Kidney (tissue), 22 donors: ENCODE measurements at places on chromosomes 2 and 18.

GRCh38 chr2:146777181-146777580, 1067.6 kb upstream of the ACVR2A start:
- no peak for DNase-seq

DNA sequence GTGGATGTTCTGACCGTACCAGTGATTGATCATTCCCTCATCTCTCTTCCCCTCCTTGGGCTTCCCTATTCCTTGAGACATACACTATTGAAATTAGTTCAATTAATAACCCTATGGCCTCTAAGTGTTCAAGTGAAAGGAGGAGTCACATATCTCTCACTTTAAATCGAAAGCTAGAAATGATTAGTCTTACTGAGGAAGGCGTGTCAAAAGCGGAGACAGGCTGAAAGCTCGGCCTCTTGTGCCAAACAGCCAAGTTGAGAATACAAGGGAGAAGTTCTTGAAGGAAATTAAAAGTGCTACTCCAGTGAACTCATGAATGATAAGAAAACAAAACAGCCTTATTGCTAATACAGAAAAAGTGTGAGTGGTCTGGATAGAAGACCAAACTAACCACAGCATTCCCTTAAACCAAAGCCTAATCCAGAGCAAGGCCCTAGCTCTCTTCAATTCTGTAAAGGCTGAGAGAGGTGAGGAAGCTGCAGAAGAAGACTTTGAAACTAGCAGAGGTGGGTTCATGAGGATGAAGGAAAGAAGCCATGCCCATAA, 144.4 kb upstream of the LYPD6 start:
- no peak for DNase-seq

DNA sequence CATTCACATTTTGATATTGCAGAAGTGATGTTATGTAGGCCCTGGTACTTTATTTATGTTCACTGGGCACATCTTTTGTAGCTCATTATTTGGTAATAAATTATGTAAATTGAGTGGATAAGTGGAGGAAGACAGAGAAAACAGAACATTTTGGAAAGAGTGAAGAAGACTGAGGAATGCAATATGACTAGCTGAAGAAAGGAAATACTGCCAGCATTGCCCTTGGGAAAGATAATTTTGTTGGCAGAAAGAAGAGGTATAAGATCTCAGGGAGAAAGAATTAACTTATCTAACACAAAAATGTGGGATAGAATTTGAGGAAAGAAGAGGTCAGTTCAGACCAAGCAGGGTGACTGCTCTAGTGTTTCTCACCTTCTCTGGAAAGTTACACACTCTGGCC, 118.8 kb downstream of the TTC27 start:
- no peak for DNase-seq

DNA sequence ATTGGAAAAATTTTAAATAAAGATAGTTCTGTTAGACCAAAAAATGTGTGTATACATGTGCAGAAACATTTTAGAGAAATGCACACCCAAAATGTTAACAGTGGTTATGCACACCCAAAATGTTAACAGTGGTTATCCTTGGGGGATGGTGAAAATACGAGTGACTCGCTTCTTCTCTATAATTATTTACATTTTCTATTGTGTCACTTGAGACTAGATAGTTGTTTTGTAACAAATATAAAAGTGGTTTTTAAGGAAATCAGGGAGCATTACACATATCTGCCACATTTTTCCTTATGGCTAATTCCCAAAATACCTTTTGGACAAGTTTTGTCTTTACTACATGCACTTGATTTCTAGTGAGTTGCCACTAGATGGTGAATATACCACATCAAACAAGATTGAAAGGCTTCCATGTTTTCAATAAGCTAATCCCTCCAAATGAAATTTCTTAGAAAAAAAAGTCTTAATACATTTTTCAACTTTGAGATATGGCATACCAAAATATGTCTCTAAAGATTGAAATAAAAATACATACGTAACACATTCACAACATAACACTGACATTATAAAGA, 9.0 kb upstream of the HIBCH start:
- no peak for DNase-seq

DNA sequence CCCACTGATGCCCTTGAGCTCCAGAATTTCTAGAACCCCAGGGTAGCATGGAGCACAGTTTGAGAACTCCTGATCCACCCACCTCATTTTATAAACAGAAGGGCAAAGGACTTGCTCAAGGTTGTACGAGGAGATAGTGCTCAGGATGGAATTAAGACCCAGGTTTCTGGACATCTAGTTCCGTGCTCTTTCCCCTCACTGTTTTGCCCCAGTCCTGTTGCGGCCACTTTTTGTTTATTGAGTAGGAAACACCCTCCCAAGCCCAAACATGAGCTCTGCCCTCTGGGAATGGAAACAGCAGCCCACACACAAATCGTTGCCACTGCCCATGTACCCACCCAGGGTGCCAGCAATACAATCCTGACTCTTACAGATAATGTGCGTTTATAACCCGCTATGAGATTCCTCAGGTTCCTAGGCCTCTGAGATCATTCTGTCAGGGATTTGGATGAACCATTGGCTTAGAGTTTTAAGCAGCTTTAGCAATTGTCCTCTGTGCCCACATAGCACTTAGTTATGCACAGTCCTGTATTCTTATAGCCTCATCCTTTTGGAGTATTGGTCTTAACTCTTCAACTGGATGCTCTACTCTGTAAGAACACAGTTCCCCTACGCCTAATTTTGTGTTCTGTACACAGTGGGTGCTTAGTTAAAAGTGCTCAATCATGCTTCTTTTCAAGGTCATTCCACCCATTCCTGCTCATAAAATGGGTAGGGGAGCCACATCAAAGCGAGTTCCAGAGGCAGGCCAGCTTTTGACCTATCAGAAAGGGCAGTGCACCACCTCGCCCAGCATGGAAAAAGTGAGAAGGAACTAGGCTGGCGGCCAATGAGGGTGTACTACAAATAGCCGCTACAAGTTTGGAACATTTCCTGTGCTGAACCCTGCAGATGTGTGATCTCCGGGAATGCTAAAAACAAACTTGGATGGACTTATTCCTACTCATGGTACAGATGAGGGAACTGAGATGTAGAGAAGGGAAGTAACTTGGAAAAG, 60.3 kb upstream of the IGFBP2 start:
- DNase-seq, result no peak

- no peak for DNase-seq
Observed at GRCh38 chr2:157174321-157174720, 83.2 kb upstream of the GALNT5 start.

DNA sequence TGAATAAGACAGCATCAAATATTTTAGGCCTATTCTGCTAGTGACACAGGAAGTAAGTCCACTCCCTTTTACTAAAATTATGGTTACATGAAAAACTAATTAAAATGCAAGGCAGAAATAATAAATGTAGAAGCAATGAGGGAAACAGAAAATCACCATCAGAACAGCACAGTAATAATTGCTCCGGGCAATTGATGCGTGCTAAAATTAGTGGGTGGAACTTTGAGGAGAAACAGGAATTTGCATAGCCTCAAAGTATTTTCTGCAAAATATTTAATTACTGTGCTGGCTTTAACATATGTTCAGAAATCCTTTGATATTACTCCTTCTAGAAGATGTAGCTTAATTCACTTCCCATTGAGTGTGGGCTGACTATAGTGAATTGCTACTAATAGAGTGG, 654.3 kb upstream of the RAB6C start:
- DNase-seq, result no peak

- no peak for DNase-seq
Observed at GRCh38 chr2:75023666-75024455, 65.4 kb downstream of the POLE4 start.

- no peak for DNase-seq
Observed at GRCh38 chr18:74734013-74734444, 136.4 kb downstream of the ZNF407 start.

DNA sequence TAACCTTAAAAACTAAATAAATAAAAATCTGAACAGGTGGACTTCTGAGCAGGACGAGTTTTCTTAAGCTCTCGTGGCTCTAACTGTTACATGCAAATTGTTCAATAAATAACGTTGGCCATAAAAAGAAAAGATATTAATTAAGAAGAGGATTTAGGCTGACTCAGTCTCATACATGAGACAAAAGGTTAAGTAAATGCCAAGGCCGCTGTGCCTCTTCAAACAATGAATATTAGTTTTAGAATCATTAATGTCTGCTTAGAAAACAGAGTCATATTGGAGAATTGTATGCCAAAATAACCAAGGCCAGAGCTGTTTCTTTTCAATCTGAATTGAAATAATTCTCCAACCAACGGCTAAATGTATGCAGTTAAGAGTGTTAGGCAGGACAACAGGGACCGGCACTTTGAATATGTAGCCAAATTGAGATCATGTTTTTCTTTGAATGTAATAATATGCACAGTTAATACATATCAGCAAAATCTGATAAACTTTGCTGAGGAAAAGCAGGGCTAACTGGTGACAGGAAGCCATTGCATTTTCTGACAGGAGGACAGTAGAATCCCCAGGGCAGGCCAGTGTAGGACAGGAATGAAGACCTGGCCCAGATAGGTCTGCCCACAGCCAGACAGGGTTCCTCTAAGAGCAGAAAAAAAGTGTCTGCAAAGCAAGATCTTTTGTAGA, 1041.4 kb upstream of the FANCL start:
- DNase-seq, result no peak

DNA sequence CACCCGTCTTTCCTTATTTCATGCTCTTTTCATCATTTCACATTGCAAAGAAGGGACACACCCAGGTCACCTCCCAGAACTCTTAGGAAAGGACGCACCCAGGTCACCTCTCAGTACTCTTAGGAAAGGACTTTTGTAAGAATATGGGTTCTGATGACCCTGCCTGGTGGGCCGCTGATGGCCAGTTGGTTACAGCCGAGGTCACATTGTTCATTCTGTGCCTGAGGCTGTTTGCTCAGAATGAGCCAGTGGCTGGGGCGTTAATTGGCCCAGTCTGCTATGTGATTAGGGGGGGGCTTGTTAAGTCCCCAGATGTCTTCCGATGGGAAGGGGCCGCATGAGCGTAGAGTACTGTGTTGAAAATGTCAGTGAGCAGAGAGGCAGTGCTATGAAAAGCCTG, 9.4 kb downstream of the MLPH start:
- DNase-seq, result no peak

- no peak for DNase-seq
Observed at GRCh38 chr2:149629026-149629425, 41.5 kb upstream of the MMADHC start.

DNA sequence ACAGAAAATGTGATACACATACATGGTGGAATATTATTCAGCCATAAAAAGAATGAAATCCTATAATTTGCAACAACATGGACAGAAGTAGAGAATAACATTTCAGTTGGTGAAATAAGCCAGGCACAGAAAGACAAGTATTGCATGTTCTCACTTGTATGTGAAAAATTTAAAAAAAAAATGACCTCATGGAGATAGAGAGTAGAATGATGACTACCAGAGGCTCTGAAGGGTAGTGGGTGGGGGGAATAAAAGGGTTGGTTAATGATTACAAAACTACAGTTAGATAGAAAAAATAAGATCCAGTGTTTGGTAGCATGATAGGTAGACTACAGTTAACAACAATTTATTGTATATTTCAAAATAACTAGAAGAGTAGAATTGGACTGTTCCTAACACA, 24.5 kb downstream of the PRKD3 start:
- no peak for DNase-seq

DNA sequence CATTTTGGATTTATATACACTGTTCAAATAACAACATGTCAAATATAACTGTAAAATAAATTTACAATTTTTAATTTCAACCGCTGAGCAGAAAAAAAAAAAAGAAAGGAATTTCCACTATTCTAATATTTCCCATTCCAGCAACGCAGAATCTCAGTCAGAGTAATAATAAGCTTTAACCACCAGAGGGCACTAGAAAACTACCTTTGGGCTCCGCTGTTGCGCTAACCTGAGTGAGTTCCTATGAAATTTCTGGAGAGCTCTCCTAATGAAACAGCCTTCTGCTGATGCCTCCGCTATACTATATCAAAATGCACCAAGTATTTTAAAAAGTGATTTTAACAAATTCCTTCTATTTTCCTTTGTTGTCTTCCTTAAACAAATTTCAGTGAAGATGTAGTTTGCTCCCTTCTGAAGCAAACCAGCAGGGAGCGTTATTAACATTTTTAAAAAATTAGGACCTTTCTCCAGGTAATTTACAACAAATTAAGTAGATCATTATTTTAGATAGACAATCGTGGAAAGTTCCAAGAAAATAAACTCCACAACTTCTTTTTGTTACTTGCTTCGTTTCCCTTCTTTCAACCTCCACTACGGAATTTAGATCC, 23.0 kb downstream of the ERMN start:
- DNase-seq, result peak; percentile 84

DNA sequence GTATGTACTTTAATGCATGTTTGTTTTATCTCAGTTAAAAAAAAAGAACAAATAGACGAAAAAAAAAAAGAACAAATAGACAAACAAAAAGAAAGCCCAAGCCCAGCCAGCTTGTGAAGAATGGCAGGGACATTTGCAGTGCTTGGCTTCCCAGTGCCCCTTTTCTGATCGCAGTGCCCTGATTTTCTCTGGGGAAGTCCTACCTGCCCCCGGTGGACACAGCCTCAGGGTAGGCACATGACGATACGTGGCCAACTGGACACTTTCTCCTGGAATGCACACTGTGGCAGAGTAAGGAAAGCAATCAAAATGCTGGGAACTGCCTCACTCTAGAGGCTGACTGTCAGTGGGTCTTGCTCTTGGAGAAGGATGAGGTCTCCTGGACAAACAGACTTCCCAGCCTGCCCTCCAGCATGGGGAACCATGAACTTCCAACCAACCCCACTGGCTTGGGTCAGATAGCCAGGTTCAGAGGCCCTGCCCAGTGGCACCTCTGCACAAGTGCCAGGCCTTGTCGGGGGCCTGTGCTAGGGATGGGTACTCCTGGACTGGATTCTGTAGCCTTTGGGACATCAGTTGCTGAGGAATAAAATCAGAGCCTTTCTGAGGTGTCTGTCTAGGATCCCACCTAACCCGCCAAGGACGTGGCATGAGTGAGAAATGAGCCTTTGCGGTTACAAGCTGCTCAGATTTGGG, 76.7 kb downstream of the INHBB start:
- DNase-seq, result no peak

DNA sequence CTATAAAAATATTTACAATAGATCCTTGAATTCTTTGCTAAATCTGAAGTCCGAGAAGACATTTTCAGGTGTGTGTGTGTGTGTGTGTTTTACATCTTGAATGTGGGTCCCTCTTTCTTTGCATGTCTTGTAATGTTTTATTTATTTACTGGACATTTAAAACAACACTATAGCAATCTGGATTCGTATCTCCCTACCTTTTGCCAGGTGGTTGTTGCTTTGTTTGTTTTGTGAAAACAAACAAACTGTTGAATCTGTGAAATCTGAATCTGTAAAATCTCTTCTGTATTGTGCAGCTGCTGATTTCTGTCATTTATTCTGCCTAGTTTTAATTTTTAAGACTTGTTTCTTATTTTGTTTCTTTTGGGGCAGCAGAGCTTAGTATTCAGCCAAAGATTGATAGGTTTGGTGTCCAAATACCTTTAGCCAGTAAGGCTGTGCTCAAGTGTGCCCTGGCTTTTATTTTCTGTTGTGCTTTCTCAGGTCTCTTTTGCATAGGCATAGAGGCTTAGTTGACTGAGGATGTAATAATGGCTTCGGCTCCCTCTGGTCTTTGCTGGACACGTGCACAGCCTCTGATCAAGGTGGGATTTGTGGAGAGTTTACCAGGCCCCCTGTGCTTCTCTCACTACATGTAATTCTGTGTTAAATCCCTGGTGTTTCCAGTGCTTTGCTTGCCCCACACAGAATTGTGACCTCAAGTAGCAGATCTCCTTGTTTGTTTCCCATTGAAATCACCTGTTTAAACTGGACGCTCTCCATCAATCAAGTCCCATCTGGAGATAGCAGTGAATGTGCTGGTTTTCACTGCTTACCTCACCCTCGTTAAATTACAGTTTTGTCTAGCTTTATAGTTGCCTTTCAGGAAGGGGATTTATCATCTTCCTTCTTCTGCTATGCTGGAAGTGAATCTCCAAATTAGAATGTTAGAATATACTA, 71.1 kb downstream of the BIRC6 start:
- DNase-seq, result peak; percentile 51

GRCh38 chr2:231373184-231373583, 22.3 kb upstream of the B3GNT7 start:
- peak; percentile 29 for DNase-seq
